ENCODE measurements at places on chromosomes 1 and 21.

DNA sequence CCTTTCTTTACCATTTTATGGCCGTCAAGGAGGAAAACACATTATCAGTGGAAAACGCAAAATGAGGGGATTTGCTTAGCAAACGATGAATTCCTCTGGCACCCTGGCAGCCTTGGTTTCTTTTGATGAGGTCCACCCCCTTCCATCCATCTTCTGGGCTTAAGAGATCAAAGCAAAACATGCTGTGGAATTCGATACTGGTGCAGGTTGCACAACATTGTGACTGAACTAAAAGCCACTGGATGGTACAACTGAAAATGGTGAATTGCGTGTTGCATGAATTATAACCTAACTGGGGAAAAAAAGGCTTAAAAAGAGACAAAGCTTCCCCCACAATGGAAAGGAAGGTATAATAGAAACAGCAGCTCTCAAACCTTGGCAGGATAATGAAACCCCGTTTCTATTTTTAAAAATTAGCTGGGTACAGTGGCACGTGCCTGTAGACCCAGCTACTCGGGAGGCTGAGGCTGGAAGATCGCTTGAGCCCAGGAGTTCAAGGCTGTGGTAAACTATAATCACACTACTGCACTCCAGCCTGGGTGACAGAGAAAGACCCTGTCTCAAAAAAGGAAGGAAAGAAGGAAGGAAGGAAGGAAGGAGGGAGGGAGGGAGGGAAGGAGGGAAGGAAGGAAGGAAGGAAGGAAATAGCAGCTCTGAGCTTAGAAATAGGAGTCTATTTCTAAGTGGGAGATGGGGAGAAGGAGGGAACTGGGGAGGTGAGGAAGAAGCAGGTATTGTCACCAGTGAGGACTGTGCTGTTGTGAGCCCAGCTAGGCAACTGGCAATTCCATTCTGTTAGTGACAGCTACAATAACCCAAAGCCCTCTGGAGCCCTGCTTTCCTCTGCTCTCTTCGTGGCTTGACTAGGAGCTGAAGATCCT is 29.0 kb upstream of the LGALS8 start:
- DNase-seq, result no peak

DNA sequence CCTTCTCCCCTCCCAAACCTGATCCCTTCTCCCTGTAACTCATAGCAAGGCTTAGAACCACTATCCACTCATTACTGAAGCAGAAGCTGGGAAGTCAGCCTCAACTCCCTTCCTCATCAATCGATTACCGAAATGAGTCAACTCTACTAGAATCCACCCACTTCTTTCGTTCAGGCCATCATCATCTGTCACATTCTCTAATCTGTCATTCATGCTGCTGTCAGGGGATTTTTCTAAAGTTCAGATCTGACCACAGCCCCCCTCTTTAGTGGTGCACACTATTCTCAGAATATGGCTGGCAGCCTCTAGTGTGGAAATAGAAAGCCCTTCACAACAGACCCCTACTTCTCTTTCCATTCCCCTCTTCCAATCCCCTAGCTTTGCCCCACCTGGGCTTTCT is 5.1 kb downstream of the NT5C1A start:
- DNase-seq, result no peak

GRCh38 chr1:24416666-24417391 is 1.2 kb downstream of the NIPAL3 start:
- peak; percentile 99 for DNase-seq

- DNase-seq, result no peak
These were observed 5.5 kb downstream of the PPOX start for GRCh38 chr1:161171696-161172095.

GRCh38 chr1:164223378-164223777 is 335.6 kb upstream of the PBX1 start:
- no peak for DNase-seq

DNA sequence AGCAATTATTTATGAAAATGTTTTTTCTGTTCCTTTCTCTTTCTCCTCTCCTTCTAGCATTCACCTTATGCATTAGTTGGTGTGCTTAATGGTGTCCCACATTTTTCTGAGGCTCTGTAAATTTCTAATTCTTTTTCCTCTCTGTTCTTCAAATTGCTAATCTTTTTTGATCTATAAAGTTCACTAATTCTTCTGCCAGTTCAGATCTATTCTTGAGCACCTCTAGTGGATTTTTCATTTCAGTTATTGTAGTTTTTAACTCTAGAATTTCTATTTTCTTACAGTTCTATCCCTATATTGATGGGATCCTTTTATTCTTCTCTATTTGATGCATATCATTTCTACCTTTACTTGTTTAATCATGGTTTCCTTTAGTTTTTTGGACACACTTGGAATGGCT is 22.4 kb downstream of the CFAP57 start:
- no peak for DNase-seq

- no peak for DNase-seq
These were observed 17.9 kb upstream of the DMRTA2 start for GRCh38 chr1:50441183-50441582.

GRCh38 chr1:108182959-108183700 is 17.0 kb downstream of the SLC25A24 start:
- DNase-seq, result no peak

DNA sequence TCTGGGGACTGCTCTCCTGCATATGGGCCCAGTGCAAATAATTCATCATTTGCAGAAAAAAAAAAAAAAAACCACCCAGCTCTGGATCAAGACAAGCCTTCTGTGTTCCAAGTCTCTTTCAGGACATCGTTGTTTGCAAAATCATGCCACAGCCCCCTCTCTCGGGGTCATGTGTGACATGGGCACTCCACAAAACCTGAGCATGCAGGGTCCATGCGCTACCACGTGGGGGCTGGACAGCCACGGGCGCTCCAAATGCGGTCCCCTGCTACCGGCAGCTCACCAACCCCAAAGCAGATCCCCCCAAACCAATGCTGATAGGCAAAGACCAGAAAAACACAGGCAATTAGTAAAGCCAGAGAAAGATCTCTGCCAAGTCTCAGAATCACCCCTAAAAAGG is 17.6 kb downstream of the NPHP4 start:
- no peak for DNase-seq

GRCh38 chr21:41364308-41364707 is 2.5 kb downstream of the MX2 start:
- no peak for DNase-seq

DNA sequence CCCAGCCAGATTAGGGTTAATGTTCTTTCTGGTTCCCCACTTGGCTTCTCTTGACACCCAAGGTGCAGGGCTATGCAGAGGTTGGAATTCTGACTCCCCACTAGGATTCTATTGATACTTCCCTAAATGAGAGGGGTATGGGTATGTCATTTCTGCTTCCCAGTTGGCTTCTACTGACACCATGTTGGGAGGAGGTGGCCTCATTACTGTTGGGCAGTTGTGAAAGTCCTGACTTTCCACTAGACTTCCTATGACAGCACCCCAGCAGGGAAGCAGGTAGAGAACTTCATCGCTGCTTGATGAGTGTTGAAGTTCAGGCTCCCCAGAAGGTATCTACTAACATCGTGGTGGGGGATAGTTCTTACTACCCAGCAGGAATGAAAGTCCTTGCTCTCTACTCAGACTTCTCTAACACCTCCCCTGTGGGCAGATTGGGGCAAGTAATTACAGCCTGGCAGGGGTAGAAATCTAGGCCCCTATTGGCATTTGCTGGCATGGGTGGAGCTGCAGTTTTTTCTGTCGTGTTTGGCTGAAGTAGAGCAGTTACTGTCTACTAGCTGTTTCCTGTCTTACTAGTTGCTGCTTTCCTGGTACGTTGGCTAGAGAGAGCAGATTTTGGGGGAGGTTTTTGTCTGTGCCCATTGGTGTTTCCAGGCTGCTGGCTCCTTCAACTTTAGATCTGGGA is 41.5 kb downstream of the ZYG11B start:
- no peak for DNase-seq

DNA sequence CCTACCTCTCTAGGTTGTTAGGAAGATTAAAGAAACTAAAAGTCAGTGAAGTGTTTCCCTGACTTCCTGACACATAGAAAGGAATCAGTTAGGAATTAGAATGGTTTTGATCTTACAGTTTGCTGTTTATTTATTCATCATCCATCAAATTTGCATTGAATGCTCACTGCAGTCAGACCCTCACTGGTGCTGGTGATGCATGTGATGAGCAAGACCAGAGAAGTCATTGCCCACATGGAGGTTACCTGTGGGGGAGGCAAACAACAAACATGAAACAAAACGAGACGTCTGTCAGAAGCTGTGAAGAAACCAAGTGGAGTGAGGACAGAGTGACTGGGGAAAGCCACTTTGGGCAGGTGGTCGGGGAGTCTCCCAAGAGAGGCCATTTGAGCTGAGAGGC is 6.4 kb downstream of the CTPS1 start:
- no peak for DNase-seq

DNA sequence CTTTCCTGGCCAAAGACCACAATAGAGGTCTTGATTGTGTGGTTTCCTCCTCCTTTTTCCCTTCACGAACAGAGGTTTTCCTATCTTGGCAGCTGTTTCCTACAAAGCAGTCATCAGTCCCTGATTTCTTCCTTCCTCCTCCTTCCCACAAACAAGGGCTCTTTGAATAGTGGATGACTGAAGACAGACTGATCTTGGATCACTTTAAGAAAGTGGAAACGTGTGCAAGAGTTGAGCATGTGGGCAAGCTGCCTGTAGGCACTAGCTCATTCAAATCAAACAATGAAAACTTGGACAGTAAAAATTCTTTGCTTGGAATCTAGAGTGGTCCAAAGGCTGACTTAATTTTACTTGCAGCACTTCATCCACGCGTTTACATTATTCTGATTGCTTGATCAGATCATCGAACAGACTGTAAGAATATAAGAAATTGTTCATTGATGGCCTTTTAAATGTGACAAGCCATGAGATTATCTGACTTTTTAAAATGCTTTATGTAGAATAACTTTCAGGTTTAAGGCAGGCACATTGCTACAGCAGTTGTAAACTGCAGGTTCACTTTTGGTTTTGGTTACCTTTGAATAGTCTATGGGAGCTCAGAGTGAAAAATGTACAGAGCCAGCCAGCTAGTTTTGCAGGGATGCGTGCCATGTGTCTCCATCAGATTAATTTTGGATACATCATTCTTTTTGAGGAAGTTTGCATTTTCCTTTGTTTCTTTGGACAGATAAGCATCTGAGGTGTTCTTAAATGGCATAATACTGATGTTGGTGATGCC is 34.4 kb downstream of the ADGRL2 start:
- DNase-seq, result peak; percentile 0

DNA sequence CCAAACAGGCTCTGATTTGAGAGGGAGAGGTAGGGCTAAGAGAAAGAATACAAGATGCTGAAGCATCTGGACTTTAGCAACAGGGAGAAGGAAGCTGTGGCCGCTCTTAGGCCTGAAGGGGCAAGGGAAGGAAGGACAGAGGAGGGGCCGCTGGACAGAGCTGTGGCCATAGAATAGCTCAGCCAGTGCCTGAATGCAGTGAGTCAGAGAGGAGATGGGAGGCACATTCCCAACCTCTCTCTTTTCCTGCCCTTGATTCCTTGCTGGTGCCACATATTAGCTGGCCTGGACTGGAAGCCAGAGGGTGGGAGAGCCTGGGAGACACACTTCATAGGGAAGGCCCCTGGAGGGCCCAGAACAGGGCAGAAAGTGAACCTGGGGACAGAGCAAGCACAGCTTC is 83.4 kb upstream of the POU3F1 start:
- DNase-seq, result peak; percentile 63

GRCh38 chr1:72690871-72691270 is 408.5 kb upstream of the NEGR1 start:
- DNase-seq, result no peak

GRCh38 chr1:211356723-211357407 is 30.2 kb downstream of the TRAF5 start:
- DNase-seq, result peak; percentile 57

DNA sequence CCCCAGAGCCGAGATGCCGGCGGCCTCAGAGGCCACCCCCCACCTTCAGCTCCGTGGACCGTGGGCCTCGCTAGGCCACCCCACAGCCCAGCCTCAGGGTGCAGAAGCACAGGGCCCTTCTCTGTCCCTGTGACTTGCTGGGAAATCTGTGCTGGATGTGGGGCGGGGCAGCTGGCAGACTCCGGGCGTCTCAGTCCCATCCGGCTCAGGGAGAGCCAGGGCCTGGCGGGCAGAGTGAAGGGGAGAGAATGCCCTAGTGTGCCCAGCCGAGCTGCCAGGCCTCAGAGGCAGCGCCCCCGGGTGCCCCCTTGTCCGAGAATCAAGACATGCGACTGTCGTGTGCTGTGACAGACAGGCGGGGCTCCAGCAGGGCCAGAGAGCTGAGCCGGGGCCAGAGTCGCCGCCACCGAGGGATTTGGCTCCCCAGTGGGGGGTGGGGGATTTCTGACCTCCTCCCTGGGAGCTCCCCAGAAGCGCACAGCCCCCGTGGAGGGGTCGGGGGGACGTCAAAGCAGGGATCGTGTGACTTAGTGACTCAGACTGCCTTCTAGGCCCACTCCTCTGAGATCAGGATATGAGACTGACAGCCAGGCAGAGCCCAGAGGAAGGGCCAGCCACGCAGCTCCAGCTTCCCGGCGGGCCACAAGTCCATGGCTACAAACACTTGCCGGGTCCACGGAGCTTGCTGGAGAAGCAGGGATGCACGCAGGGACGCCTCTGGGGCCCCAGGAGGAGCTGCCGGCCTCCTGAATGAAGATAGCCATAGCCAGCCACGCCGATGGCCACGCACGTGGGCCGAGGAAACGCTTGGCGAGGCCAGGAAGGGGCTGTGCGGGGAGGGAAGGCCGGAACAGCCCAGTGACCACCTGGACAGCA is 11.9 kb downstream of the COL6A1 start:
- no peak for DNase-seq

- DNase-seq, result no peak
These were observed 11.4 kb upstream of the RNF187 start for GRCh38 chr1:228475812-228476211.

DNA sequence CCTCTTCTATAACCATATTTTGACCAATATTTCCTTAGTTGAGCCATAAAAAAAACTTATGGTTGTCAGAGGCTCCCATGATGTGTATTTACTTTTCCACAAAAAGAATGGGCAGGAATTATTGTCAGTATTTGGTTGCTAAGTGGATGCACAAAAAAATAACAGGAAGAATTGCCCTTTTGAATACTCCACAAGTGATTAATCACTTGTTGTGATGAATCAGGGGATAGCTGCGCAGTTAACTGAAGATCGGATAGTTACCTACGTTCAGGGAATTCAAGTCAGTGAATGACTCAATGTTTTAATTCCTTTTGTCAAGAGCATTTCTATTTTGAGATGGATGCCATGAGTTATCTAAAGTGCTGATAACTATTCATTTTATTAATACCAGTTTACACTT is 785.2 kb upstream of the B3GALT2 start:
- DNase-seq, result peak; percentile 88

DNA sequence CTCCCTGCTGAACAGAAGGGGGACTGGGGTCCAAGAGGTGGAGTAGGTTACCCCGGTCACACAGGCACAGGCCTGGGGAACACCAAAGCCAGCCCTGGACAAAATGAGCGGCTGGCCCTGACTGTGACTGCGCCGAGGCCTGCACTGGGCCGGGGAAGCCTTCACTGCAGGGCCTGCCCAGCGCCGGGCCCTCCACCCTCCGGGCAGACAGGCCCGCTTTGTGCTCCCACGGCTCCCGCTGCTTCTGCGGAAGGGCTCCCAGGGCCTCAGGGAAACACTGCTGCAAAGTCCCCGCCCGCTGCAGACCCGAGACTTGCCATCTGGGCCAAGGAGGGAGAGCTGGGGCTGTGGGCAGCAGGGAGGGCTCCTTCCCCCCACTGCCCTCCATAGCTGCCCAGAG is 35.3 kb downstream of the MEGF6 start:
- DNase-seq, result no peak

All from EL (cell line).